ENCODE measurements at places on chromosomes 4 and X. TPM values are rescaled to one million over a fixed set of nuclear protein-coding genes. Genes with fewer than 3 reads are reported as not detected.

DNA sequence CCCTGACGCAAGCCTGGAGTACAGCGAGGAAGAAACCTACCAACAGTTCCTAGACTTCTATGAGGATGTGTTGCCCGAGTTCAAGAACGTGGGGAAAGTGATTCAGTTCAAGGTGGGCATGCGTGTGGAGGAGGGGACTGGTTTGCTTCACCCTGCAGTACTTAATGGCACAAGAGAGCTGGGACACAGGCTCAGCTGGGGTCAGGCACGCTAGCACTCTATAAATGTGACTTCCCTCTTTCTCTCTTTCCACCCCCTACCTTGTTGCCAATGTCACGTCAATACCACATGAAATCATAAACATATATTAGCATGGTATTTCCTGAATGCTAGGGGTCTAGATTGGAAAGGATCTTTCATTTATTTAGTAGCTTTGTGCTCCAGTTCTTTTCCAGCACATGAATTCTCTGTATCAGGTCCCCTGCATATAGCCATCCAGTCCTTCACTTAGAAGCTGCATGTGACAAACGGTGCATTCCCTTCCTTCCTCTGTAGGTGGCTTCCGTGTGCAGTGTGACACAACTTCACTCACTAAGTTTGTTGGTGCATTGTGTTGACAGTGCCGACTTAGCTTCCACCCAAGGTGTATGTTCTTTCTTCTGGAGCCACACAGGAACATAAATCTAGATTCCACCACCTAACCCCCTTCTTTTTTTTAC, 25.6 kb downstream of the ZRSR2 start:
- DNase-seq, result no peak

DNA sequence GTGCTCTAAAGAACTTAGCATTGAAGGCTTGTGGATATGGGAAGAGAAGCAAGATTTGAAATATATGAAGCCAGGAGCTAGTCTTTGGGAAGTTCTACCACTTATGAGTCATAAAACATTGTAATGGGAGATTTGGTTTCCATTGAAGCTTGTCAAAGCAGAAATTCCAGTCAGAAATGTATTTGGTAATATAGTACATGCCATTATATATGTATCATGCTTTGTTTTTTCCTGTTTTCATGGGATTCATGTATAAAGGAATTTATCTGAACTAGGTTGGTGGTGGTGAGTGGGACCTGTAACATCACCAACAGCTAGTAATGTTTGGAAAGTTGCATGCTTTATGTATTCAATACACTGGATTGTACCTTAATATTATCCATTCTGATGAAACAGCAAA, 14.6 kb upstream of the DCAF8L2 start:
- DNase-seq, result no peak

GRCh38 chr4:7209699-7210098, 17.4 kb downstream of the SORCS2 start:
- DNase-seq, result no peak

DNA sequence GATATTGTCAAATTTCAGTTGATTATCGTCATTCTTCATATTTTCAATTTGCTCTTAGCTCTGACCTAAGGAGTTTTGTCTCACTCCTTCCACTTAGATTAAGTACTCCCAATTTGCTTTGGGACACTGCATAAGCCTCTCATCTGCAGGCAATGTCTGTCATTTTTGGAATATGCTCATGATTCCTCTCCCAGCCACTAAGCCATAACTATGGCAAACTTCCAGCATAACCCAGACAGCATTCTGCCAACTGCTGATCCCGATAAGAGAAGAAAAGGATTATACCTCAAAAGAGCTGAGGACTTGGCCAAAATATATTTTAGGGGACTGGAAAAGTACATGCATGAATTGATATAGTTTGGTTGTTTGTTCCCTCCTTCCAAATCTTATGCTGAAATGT, 444.4 kb downstream of the GABRG1 start:
- DNase-seq, result no peak

GRCh38 chrX:48696909-48697727, 584 bp downstream of the SUV39H1 start:
- DNase-seq, result no peak

GRCh38 chr4:153205757-153206156, 1.5 kb downstream of the TRIM2 start:
- no peak for DNase-seq

- DNase-seq, result no peak
Observed at GRCh38 chrX:110003167-110004156, 548 bp downstream of the TMEM164 start.

DNA sequence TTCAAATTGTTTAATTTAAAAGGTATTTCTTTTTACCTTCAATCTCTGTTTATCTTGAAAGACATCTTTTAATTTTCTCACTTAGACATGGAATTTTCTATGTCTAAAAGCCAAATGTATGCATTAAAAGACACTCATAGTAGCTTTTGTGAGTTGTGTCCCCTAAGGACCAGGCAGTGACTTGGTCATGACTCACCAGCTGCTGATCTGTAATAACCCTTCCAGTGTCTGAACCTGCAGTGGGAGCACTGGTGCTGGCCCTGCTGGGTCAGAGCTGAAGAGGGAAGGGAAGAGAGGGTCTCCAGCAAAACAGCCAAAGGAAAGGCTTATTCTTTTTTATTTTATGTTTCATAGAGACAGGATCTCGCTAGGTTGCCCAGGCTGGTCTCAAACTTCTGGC, 31.1 kb upstream of the SH3D19 start:
- no peak for DNase-seq

GRCh38 chrX:155023907-155024833, 1.6 kb upstream of the F8 start:
- no peak for DNase-seq

GRCh38 chr4:24980064-24980690, 50.6 kb downstream of the LGI2 start:
- peak; percentile 37 for DNase-seq

- DNase-seq, result no peak
Observed at GRCh38 chr4:70505151-70505748, 13.1 kb upstream of the AMTN start.

GRCh38 chr4:138204507-138204906, 37.6 kb downstream of the SLC7A11 start:
- DNase-seq, result no peak

- no peak for DNase-seq
Observed at GRCh38 chr4:88144048-88144447, 14.4 kb downstream of the ABCG2 start.

DNA sequence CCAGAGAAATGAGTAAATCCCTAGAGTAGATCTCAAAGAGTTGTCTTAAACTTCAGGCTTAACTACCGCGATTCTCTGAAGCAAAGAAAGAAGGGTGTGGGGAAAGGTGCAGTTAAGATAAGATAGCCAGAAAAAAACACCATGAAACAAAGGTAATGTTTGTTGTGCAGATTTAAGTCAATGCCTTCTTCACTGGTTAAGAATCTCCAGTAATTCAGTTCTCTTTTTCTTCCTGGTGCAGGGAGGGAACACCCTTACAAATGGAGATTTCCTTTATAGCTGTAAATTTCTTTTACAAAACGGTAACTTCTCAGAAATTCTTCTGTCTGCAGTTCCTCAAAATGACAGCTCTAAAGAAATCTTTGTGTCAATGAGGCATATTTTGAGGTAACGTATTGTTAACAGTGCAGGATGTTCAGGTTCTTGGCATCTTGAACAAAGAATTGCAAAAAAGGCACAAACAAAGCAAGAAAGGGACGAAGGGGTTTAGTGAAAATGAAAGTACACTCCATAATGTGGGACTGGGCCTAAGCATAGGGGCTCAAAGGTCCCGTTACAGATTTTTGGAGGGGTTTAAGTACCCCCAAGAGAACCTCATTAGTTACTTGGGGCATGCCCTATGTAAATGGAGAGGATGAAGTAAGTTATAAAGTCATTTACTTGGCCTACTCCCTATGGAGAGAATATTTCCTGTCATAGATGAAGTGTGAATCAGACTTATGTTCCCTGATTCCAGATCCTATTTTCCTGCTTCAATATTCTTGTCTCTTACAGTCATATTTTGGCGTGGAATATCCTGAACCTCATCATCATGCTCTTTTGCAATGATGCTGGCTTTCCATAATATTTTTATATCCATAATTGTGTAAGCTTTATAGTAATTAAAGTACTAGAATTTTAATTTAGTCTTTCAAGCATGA, 492.0 kb downstream of the PCDH11X start:
- no peak for DNase-seq

DNA sequence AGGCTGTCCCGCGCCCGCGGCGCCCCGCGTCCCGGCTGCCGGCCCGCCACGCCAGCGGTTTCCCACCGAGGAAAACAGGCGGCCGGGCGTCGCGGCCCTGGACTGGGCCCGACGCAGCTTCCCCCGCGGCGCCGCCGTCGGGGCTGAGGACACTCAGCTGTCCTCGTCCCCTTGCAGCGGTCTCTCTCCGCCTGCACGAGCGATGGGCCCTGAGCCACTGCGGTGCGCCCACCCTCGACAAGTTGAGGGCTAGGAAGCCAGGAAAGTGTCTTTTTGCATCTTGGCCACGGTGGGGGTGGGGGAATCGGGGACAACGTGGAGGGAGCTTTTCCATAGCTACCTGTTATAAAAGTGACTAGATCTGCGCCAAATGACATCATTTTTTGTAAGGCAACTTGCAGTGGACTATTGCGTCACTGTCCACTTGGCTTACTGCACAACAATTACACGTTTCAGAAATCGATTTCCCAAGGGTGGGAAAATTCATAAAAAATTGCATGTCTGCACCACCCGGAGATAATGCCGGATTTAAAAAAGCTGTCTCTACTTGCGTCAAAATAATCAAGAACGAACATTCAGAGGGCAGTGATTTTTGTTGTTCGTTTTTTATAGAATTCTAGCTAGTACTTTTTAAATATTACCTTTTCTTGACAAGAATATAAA, 1.1 kb downstream of the KLHL15 start:
- DNase-seq, result no peak

DNA sequence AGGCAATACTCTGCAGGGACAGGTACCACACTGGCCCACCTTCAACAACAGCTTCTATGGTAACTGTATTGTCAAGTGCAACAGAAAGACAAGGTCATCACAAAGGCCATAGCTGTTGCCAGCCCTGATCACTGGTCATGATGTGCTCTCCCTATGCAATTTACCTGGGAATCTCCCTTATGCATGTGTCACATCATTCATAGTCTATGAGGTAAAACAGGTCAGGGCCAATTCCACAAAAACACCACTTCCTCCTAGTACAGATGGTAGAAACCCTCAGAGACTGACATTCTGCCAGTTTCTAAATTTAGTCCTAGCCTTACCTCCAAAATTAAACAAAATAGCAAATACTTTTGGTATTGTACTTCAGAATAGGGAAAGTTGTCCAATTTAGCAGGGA, 132.8 kb downstream of the MGST2 start:
- no peak for DNase-seq

DNA sequence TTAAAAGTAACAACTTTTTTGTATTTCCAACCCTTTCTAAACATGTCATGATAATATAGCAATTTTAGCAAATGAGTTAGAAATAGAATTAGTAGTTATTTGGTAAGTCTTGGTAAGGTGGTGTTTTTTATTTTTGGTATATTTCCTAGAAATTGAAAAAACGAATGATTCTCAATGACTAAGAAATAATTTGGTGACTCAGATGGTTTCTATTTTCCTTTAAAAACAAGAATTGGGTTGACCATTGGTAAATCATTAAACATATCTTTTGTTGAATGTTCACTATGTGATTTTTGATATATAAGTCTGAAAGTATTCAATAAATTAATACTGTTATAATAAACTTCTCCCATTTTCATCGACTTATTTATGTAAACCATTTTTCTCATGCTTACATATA, 206.2 kb upstream of the BANK1 start:
- DNase-seq, result no peak

- no peak for DNase-seq
Observed at GRCh38 chrX:154426916-154427770, 1.3 kb upstream of the ATP6AP1 start.

DNA sequence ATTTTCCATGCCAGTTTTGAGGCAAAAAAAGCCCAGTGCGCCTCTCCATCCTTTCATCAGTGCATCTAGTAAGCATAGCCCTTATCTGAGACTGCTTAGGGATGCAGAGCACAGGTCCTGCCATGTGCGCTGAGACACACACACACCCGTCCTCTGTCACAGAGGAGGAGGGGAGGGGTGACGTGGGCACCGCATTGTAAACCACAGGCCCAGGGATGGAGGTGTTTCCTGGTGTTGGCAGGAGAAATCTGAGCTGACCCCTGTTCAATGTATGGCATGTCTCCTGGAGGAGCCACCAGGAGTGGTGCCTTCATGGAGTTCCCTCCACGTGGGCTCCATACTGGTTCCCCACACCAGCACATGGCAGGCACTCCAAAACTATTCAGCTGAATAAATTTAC, 65.8 kb upstream of the HELT start:
- DNase-seq, result no peak

DNA sequence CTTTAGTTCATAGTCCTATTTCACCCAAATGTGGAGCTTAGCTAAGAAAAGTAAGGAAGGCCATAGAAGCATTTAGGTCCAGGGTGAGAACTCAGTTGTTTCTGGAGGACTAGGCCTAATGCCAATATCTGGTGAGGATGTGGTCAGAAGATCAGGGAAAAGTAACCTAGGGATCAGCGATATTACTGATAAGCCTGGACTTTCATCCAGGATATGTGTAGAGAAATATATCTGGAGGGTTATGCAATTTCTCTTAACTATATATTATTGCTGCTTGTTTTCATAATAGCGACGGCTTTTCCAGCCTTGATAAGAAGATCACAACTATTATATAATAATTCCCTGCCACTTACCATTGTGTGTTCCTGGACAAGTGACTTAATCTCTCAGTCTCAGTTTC, 81.1 kb downstream of the FRAS1 start:
- no peak for DNase-seq

- DNase-seq, result no peak
Observed at GRCh38 chr4:135338181-135338580, 1136.6 kb upstream of the PABPC4L start.

GRCh38 chr4:48681856-48682255, 98.2 kb downstream of the FRYL start:
- no peak for DNase-seq

GRCh38 chr4:28926156-28926555, 1794.0 kb upstream of the PCDH7 start:
- DNase-seq, result no peak

- no peak for DNase-seq
Observed at GRCh38 chr4:185096032-185096653, 46.9 kb upstream of the SLC25A4 start.

GRCh38 chr4:128287141-128287870, at the start of gene PGRMC2:
Gene PGRMC2 (minus strand): TSS chr4:128287813. CDS start chr4:128287790, 23 bp downstream.
- no peak for DNase-seq

The PTCHD1 gene
- polyA plus RNA-seq, result 2.0 TPM

The CFAP299 gene
- not detected for polyA plus RNA-seq

The ARAP2 gene
- polyA plus RNA-seq, result 1.5 TPM

The TMPRSS11D gene
- polyA plus RNA-seq, result not detected

The SATL1 gene
- polyA plus RNA-seq, result not detected

The ITIH6 gene
- 0.01 TPM for polyA plus RNA-seq

The IL15 gene
- polyA plus RNA-seq, result 3.1 TPM

The TRIM61 gene
- polyA plus RNA-seq, result 0.94 TPM

The RHOXF1 gene
- not detected for polyA plus RNA-seq

The NXF2 gene
- not detected for polyA plus RNA-seq

The ACE2 gene
- polyA plus RNA-seq, result 0.37 TPM

The PQBP1 gene
- 102 TPM for polyA plus RNA-seq

The VSIG4 gene
- polyA plus RNA-seq, result 110 TPM

The LDB2 gene
- polyA plus RNA-seq, result 29.0 TPM

The ADAM29 gene
- polyA plus RNA-seq, result not detected

The RASL11B gene
- polyA plus RNA-seq, result 3.9 TPM

The S100P gene
- polyA plus RNA-seq, result 203 TPM

The CCNA2 gene
- polyA plus RNA-seq, result 0.94 TPM

Measured in urinary bladder (tissue), 4 donors.